Amniotic stem cell (primary cell): ENCODE measurements at places on chromosomes 11 and 22.

- no peak for DNase-seq
Measured at GRCh38 chr11:64915376-64915887, 1.6 kb downstream of the ATG2A start.

DNA sequence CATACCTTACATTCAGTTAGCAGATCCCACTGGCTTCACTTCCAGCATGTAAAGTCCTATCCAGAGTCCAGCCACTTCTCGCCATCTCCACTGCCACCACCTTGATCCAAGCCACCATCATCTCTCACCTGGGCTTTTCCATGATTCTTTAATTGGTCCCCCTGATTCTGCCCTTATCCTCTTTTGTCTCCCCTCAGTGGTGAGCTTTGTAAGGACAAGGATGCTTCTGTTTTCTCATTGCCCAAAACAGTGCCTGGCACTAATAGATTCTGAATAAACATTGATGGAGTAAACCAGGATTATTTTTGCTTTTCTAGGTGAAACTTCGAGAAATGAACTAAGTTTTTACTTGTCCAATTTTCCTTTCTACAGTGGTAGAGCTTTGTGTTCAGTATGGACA lies 4.4 kb downstream of the POLA2 start:
- no peak for DNase-seq

DNA sequence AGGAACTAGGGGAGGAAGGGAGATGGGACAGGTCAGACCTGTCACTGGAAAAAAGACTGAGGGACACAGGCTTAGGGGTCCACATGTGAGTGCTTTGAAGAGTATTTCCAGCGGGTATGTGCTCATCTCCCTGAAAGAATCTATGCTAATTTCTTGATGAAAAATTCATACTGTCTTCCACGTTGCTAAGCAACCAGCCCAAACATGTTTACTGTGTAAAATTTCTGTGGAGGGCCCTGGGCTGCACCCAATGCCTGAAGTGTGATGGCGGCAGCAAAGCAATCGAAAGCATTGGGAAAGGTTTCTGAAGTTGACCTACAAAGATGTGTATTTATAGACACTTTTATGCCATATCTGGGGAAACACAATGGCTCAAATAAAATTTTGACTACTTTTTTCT lies 7.4 kb downstream of the SYT13 start:
- DNase-seq: no peak

DNA sequence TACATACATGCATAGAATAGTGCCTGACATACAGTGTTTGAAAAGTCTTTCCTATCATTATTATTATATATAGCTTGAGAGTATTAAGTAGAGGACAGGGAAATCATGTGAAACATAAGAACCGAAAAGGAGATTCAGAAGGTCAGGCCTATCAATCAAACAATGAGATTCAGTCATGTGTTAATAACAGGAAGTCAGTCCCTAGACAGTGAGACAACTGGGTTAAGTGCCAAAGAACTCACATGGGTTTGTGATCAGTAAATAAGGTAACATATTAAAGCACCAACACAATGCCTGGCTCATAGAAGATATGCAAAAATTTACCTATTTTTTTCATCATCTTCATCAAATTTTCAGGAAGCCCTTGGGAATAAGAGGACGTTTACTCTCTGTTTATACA lies 174.3 kb upstream of the FAT3 start:
- DNase-seq: no peak

DNA sequence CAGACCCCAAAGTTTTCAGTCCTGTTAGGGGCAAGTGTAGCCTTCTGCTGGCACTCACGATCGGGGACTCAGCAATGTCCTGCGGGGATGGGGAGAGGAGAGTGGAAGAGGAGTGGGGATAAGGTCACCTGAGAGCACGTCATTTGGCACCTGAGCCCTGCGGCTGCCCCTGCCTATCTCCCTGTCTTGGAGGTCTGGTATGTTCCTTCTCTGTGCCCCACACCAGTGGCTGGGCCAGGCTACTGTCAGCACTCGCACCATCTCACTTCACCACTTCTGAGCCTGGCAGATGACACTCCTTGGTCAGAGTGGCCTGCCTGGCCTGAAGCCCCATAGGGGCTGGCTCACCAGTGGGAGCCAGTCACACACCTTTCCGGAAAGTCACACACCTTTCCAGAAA lies 20.1 kb upstream of the CHADL start:
- no peak for DNase-seq

GRCh38 chr22:23383491-23384361 lies 196.4 kb downstream of the IGLL1 start:
- DNase-seq: no peak

DNA sequence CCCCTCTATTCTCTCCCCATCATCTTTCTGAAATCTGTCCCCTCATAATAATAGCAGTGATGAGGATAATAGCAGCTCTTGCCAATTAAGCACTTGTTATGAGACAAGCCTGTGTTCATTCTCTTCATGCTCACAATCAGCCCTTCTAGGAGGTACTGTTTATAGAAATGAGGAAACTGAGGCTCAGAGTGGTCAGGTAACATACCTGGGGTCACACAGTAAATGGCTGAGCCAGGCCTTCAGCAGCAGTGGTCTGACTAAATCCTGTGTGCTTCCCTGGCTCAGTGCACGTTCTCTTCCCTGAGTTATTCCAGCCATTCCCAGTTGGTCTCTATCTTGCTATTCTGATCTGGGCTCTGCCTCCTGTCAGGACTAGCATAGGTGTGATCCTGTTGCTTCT lies 3.8 kb upstream of the CNIH2 start:
- DNase-seq: no peak

GRCh38 chr11:100562128-100562527 lies 125.0 kb upstream of the ARHGAP42 start:
- DNase-seq: no peak

GRCh38 chr11:7032692-7033091 lies 12.4 kb downstream of the NLRP14 start:
- DNase-seq: no peak

DNA sequence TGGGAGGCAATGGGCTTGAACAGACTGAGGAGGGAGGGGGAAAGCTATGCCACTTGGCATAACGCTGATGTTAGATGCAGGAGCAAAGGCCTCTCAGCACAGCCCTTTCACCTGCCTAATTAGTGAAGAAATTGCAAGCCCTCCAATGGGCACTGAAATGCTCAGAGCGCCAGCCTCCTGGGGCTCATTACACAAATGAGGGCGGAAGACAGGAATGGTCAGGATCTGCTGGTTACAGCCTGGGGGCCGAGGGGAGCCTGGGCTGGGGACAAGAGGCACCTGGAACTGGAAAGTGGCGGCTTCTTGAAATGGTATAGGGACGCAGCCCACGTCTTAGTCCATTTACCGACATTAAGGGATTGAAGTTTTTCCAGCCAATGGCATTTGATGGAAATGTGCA lies 50.2 kb upstream of the PLET1 start:
- DNase-seq: no peak

DNA sequence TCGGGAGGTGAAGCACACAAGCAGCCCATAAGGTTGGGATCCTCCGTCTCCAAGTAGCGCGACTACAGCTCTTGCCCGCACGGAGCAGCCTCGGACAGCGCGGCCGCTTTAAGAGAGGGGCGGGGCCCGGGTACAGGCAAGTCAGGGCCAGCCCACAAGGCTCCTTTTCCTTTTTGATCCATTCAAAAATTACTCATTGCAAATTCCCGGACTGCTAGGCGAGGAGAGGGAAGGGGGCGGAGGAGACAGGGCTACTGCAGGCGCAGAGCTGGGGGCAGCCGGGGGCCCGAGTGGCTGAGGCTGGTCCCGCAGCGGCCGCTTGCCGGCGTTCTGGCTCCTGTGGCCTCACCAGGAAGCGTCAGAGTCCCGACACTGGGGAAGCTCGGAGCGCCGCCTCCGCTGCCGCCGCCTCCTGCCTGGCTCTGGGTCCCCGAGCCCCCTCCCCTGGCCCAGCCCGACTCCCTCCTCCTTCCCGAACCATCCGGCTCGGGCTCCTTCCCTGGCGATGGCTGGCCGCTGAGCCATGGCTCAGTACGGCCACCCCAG lies at the start of gene UBASH3B:
Gene UBASH3B, plus strand, starts transcription at position 196 of the 546 bp plus-strand sequence. Its CDS starts 328 bp downstream, at position 524.
- DNase-seq: peak; percentile 88

DNA sequence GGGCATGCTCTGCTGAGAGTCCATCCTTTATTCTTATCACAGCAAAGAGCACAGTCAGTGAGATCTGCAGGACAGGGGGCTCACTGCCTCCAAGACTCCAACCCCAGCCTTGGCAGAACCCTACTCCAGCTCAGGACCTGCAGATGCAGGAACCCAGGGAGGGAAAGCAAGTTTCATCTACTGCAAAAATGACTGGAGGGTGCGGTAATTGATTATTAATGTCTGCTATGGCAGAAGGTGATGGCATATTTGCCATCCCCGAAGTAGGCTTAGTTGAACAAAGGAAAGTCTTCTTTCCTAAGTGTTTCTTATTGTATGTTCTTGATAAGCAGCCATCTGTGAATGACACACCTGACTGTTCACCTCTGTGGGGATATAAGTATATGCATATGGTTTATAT lies 9.2 kb downstream of the SCUBE1 start:
- no peak for DNase-seq

DNA sequence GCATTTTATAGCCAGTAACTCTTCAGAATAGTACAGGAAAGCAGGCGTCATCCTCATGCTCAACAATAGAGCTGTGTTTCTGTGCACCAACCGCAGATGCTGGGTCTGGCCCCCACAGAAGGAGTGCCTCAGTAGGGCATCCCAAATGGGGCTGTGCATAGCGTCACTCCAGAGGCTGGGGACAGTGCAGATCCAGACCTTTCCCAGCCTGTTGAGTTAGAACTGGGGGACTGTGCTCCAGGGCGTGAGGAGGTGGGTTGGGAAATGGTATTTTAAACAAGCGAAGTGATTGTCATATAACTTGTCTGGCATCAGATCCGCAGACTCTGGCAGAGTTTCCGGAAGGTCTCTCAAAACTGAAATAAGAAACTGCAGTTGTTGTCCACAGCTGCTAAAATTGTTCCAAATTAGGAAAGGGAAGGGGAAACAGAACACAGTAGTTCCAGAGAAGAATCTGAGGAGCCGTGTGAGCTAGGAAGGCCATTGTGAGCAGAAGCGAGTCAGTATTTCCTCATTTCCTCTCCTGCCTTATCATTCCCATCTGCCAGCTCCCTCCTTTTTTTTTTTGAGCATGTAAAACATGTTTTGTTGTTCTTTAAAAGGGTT lies 52.2 kb downstream of the JAM3 start:
- DNase-seq: peak; percentile 9

DNA sequence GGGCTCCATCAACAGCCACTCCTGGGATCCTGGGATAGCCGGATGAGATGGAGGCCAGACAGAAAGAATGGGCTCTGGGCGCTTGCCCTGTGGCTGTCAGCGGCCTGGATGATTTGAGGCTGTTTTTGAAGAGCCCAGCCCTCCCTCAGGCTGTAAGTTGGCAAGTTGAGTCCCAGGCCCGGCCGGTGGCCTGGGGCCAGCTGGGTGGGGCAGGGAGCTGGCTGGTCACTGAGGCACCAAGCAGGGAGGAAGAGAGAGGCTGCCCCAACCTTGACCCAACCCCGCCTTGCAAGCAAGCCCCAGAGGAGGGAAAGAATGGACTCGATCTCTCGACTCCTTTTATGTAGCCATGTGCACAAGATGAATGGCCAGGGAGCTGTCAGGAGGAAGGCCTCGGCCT lies 34.9 kb downstream of the RIBC2 start:
- no peak for DNase-seq

GRCh38 chr22:39941601-39942000 lies 18.6 kb upstream of the TMA7B start:
- DNase-seq: no peak

- no peak for DNase-seq
Measured at GRCh38 chr11:65308281-65308891, 6.3 kb upstream of the CDC42EP2 start.

GRCh38 chr11:61730240-61730994 lies 22.0 kb upstream of the MYRF start:
- DNase-seq: no peak

- DNase-seq: no peak
Measured at GRCh38 chr11:70397336-70397982, 870 bp upstream of the CTTN start.

- DNase-seq: peak; percentile 54
Measured at GRCh38 chr11:12746593-12747097, 72.4 kb downstream of the TEAD1 start.

- DNase-seq: no peak
Measured at GRCh38 chr11:128669506-128670270, 24.2 kb upstream of the FLI1 start.

DNA sequence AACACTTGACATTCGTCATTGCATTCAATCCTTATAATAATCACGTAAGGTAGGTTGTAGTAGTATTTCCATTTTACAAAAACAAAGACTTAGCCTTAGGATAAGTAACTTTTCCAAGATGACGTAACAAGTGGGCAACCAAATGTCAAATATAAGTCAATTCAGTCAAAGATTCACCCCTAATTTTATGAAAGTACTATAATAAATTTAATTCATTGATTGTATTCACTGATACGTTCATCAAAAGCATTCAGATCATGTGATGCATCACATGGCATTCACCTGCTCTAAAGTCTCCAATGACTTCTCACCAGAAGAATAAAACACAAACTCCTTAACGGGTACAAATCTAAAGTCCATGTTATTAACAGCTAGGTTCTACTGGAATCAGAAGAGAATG lies 2.1 kb downstream of the KIF18A start:
- no peak for DNase-seq

GRCh38 chr11:35676611-35676965 lies 14.0 kb downstream of the TRIM44 start:
- no peak for DNase-seq

- no peak for DNase-seq
Measured at GRCh38 chr11:86171627-86172026, 72.9 kb upstream of the EED start.

DNA sequence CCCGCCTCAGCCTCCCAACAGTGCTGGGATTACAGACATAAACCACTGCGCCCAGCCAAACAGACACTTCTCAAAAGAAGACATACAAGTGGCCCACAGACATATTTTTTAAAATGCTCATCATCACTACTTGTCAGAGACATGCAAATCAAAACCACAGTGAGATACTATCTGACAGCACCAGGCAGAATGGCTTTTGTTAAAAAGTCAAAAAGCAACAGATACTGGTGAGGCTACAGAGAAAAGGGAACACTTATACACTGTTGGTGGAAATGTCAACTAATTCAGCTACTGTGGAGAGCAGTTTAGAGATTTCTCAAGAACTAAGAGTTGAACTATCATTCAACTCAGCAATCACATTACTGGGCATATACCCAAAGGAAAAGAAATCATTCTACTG lies 67.0 kb downstream of the ARHGAP20 start:
- DNase-seq: no peak

GRCh38 chr22:27386186-27386585 lies 415.4 kb downstream of the MN1 start:
- DNase-seq: no peak

GRCh38 chr22:29912605-29913398 lies 29.8 kb downstream of the MTMR3 start:
- peak; percentile 44 for DNase-seq

DNA sequence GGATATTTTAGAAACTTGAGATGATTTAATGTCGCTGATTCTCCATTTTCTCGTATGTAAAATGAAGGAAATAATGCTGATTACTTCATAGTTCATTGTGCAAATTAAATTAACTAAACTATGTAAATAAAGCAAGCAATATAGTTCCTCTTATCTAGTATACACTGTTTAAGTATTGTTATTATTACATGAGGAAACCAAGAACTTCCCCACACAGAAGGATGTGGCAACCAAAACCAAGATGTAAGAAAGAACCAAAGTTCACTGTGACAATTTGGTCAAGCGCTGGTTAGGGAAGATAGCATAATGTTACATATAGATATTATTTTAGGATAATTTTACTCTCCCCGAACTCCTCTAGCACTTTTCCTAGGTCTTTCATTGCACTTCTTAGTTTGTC lies 103.2 kb downstream of the XKR3 start:
- DNase-seq: no peak
